T-cell (primary cell): ENCODE measurements at places on chromosomes 2 and 18.

GRCh38 chr2:44946372-44947027 lies 5.0 kb downstream of the SIX3 start:
- no peak overlapping the region for H3K27ac ChIP-seq
- peaks cover 2% of the 10 kb centered on the region for H3K4me1 ChIP-seq
- DNase-seq: no peak
- H3K27me3 ChIP-seq: peaks cover 26% of the 10 kb centered on the region

GRCh38 chr2:196284866-196285557 lies 113.6 kb upstream of the STK17B start:
- no peak for DNase-seq
- H3K4me1 ChIP-seq: peaks cover 4% of the 10 kb centered on the region
- H3K36me3 ChIP-seq: no peaks in the 10 kb centered on the region
- H3K27ac ChIP-seq: no peak overlapping the region
- H3K27me3 ChIP-seq: no peaks in the 10 kb centered on the region
- H3K4me3 ChIP-seq: no peak overlapping the region

DNA sequence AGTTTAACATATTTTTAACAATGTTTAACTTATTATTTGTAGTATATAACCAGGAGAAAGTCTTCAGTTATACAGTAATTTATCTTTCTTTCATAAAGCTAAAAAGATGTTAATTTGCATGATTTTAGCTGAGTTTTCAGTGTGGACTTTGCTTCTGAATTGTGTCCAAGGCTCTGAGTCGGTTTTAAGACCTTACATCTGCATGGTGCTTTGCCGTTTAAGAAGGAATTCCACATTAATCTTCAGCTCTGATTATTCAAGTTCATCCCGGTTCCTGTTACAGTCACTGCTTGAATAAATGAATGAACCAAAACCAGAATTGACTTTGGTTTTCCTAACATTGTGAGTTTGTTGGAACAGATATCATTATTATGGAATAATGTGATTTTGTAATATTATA lies 419.7 kb upstream of the RGPD4 start:
- no peaks in the 10 kb centered on the region for H3K27me3 ChIP-seq
- DNase-seq: no peak
- no peaks in the 10 kb centered on the region for H3K4me1 ChIP-seq
- no peaks in the 10 kb centered on the region for H3K36me3 ChIP-seq

DNA sequence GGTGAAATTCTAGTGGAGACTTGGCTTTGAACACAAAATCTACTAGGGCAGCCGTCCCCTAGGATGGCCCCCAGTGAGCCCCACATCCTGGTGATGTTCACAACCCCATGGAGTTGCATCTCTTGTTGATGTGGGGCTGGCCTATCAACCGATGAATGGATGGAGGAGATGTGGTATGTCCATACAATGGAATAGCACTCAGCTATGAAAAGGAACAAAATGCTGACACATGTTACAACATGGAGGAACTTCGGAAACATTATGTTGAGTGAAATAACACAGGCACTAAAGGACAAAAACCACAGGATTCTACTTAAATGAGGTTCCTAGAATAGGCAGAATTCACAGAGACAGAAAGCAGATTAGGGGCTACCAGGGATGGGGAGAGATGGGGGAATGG lies 80.1 kb upstream of the ASAP2 start:
- H3K4me3 ChIP-seq: no peak overlapping the region
- H3K4me1 ChIP-seq: no peaks in the 10 kb centered on the region
- no peaks in the 10 kb centered on the region for H3K36me3 ChIP-seq
- H3K27me3 ChIP-seq: peaks cover 19% of the 10 kb centered on the region
- DNase-seq: no peak

DNA sequence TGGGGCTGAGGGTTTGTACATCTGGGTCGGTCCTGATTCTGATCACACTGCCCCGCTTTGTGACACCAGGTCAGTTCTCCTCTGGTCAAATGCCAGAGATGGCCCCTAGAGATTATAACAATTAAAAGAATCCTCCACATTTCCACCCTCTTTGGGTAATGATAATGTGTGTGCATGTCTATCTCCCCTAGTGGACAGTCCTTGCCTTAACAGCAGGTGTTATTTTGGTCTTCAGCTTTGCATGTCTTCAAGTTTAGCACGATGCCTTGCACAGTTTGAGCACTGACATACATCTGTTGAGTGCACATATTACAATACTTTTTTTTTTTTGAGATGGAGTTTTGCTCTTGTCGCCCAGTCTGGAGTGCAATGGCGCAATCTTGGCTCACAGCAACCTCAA lies 25.7 kb upstream of the COX7A2L start:
- DNase-seq: no peak
- H3K4me1 ChIP-seq: no peaks in the 10 kb centered on the region
- H3K36me3 ChIP-seq: no peaks in the 10 kb centered on the region
- H3K4me3 ChIP-seq: no peak overlapping the region
- peaks cover 6% of the 10 kb centered on the region for H3K27me3 ChIP-seq

- peaks cover 20% of the 10 kb centered on the region for H3K27me3 ChIP-seq
- no peak for DNase-seq
- H3K4me3 ChIP-seq: no peak overlapping the region
- no peak overlapping the region for H3K27ac ChIP-seq
These were observed 13.8 kb downstream of the GALR1 start for GRCh38 chr18:77263466-77263763.

- no peaks in the 10 kb centered on the region for H3K4me1 ChIP-seq
- no peaks in the 10 kb centered on the region for H3K36me3 ChIP-seq
- H3K4me3 ChIP-seq: no peak overlapping the region
- H3K27me3 ChIP-seq: no peaks in the 10 kb centered on the region
- DNase-seq: no peak
- no peak overlapping the region for H3K27ac ChIP-seq
These were observed 96.1 kb upstream of the LMAN1 start for GRCh38 chr18:59454909-59455727.
